Activated CD8-positive, alpha-beta memory T cell treated with anti-CD3 and anti-CD28 coated beads for 4 hours (primary cell): ENCODE measurements at places on chromosomes 4 and X.

- no peak for DNase-seq
Observed at GRCh38 chr4:1058198-1058996, 47.0 kb downstream of the FGFRL1 start.

DNA sequence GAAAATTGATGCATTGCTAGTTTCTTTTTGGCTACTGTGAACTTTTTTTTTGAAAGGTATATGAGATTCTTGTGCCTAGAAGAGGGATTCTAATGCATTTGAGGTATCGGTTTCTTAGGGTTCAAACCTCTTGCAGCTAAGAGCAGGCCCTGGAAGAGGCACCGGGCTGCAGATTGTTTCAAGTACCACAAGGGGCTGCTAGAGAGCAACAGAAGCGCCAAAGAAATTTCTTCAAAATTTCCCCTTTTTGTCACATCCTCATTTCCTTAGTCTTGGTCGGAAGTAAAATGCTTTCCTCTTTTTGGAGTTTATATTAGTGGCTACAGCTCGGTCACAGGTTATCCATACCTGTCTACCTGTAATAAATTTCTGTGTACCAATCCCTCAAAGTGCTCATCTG lies 89.8 kb downstream of the PDGFRA start:
- DNase-seq = no peak

- no peak for DNase-seq
Observed at GRCh38 chrX:140091125-140091886, 126.0 kb upstream of the CXorf66 start.

DNA sequence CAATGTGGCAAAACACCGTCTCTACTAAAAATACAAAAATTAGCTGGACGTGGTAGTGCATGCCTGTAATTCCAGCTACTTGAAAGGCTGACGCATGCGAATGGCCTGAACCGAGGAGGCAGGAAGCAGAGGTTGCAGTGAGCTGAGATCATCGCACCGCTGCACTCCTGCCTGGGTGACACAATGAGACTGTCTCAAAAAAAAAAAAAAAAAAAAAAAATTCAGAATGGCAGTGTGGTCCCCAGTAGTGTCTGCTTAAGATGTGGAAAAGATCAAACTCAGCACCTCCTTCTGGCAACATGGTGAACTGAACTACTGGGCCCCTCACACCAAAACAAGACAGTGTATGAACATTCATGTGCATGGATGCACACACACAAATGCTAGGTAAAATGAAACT lies 32.2 kb downstream of the SMS start:
- no peak for DNase-seq

GRCh38 chr4:184688447-184688846 lies 38.9 kb downstream of the PRIMPOL start:
- no peak for DNase-seq

GRCh38 chr4:152357206-152357605 lies 178.7 kb downstream of the FBXW7 start:
- no peak for DNase-seq

GRCh38 chr4:142480244-142480643 lies 365.9 kb downstream of the INPP4B start:
- DNase-seq = no peak

DNA sequence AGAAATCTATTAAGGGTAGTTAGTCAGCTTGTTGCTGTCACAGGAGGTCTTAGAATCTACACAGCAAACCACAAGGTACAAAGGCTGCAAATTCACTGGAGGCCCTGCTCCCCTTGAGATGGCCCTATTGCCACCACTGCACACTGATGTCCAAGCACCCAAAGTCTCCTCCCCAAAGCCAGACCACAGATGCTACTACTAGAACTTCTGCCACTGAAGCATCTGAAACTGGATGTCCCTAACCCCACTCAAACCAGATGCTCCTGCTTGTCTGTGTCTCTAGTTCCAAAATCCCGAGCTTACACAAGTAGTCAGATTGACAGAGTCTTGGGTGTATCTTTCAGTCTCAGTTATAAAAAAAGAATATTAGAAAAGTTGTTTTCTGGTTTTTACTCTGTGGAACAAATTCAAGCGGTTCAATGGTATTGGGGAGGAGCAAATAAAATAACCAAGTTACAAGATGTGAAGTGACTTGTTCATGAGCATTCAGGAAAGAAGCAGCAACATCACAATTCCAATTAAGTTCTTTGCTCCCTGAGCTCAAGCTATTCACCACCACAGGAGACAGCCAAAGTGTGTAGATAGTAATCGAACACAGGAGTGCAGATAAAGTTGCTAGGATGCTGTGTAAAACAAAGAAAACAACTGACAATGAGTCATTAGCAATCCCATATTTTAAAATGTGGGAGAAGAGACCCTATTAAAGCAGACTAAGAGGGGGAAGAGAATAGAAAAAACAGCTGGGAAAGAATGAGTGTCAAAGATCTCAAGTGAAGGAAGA lies 352.3 kb downstream of the PDGFC start:
- no peak for DNase-seq

- DNase-seq = no peak
Observed at GRCh38 chr4:80161413-80162058, 35.8 kb upstream of the PRDM8 start.

DNA sequence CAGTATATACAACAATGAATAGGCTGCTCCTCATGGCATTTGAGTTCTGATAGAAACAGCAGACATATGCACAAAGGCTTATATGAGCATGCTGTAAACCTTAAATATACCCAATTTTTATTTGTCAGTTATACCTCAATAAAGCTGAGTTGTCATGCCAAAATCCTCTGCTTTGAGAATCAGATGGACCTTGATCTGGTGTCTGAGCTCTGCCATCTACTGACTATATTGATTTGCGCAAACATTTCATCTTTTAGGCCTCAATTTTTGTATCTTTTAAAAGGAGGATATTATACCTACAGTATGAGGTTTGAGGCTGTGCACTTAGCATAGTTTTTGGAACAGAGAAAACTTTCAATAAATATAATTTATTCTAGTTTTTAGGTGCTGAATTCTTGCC lies 85.2 kb downstream of the PRRG1 start:
- DNase-seq = no peak
